H7 (cell line): ENCODE measurements at places on chromosomes 3 and 15. TPM values are rescaled to one million over a fixed set of nuclear protein-coding genes. Genes with fewer than 3 reads are reported as not detected.
A peak's percentile ranks its signal among the peaks of the same experiment; 100 is the strongest.

ADAMTS17 gene
- total RNA-seq, result 0.55 and 2.3 TPM in 2 replicates

C2CD4A gene
- total RNA-seq, result not detected in 2 replicates

DNA sequence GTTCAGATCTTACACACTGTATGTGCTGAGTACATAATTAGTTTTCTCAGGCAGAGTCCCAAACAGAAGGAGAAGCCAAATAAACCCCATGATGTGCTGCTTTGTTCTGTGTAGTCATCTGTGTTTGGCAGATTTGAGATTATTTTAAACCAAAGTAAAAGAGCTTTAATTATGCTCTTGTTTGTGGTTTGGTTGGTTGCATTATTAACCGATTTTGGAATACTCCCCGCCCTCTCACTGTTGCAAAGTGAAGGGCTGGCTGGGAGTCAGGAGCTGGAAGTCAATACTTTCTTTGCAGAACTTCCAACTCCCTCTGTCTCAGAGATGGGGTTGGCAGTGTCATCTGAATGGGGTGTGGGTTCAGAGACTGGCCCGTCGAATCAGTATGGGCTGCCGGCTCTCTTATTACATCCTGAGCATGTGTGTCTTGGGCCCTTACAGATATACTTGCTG is 34.4 kb downstream of the SLCO3A1 start:
- DNase-seq, result no peak

- DNase-seq, result no peak
Measured at GRCh38 chr15:72751751-72752455, 31.7 kb downstream of the ADPGK start.

DNA sequence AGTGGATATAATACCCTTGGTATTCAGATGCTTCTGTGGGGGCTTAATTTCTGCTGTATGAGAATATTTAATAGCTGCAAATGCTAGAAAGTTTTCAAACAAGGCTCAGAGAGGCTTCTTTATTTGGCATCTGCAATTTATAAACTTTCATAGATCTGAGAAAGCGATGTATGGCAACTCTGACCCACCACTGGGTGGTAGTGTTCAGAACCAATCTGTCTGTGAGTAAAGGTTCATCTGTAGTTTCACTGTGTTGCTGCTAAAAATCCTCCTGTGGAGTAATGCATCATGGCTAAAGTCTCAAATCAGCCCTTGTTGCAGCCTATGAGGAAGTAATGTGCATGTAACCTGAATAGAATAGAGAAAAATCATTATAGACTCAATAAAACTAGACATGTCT is 47.4 kb downstream of the CLSTN2 start:
- DNase-seq, result peak; percentile 47

DNA sequence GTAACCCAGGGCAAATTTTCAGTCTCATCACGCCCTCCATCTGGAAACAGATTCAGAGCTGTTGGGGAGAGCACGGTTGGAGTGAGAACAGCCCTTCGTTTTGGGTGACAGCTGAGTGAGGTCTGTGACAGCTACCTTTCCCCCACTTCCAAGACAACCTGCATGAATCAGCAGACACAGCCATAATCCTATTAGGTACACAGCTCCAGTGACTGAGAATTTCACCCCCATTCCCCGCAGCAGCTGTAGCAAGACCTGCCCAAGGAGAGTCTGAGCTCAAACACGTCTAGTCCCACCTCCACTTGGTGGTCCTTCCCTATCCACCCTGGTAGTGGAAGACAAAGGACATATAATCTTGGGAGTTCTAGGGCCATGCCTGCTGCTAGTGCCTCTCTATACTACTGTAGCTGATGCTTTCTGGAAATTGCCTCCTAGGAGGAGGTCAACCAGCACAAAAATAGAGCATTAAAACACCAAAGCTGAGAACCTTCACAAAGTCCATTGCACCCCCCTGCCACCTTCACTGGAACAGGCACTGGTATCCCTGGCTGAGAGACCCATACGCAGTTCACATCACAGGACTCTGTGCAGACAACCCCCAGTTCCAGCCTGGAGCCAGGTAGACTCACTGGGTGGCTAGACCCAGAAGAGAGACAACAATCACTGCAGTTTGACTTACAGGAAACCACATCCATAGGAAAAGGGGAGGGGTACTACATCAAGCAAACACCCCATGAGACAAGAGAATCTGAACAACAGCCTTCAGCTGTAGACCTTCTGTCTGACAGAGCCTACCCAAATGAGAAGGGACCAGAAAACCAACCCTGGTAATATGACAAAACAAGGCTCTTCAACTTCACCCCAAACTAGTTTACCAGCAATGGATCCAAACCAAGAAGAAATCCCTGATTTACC is 448.6 kb upstream of the CBLB start:
- no peak for DNase-seq

DNA sequence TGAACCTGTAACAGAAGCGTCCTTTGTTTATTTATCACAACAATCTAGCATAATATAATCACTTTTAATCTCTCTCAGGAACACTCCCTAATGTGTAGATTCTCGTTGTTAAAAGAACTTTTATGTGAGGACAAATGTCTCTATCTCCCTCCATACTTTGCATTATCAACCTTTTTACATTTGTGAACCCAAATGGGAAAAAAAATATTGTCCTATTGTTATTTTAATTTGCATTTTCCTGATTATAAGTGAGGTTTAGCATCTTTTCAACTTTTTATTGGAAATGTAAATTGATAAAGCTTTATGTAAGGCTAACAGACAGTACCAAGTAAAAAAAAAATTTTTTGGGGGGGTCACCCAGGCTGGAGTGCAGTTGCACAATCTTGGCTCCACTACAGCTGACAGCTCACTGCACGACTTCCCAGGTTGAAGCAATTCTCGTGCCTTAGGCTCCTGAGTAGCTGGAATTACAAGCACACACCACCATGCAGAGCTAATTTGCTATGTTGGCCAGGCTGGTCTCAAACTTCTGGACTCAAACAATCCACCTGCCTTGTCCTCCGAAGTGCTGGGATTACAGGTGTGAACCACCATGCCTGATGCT is 33.0 kb upstream of the DENND4A start:
- DNase-seq, result no peak

GRCh38 chr3:122964811-122965210 is 62.8 kb downstream of the SEMA5B start:
- DNase-seq, result no peak

DNA sequence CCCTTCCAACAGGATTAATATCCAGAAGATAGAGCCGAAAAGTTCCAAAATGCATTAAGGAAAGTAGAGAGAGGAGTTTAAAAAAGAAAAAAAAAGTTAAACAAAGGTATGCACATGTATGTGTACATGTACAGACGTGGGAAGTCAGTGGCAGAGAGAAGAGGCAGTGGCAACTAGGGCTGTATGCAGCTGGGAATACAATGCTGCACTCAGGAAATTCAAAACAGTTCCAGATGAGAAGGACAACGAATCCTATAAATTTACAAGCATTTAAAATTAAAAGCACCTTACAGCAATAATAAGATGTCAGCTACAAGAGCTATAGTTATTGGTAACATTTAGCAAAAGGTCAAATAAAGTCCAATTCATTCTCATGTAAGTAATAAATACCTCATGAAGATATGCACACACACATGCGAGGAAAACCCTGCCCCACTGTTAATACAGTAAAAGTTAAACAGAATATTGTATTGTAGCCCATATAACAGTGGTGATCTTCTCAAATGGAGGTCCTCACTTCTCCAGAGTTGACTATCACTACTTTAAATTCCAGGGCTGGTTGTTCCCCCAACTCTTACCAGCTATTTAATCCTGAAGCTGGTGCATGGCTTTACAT is 18.2 kb downstream of the MRPL3 start:
- no peak for DNase-seq

GRCh38 chr3:126607214-126607908 is 47.6 kb downstream of the TXNRD3 start:
- no peak for DNase-seq

CAPN3 gene
- not detected in 2 replicates for total RNA-seq

DNA sequence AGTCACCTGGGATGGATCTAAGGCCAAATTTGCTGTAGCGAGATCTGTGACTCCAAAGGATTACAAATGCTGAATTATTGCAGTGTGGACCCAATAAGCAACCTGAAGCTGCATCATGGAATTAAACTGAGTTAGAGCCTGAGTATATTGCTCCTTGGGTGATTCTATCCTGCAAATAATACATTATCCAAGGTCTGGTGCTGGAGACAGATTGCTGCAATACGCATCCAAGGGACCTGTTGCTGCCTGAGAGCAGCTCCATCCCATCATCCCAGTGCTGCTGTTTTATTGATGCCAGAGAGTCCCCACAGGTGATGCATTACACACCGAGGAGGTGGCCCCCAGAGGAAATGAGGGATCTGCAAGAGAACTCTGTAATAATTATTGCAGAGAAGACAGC is 31.6 kb upstream of the PCSK6 start:
- peak; percentile 2 for DNase-seq

- DNase-seq, result peak; percentile 91
Measured at GRCh38 chr3:50340448-50341329, at the start of gene RASSF1. TSS of gene RASSF1 (minus strand) at chr3:50340836. CDS start at chr3:50340805, 31 bp downstream.

- no peak for DNase-seq
Measured at GRCh38 chr3:170256597-170256996, 34.4 kb downstream of the PRKCI start.

ADAMTS7 gene
- 14.3 and 20.2 TPM in 2 replicates for total RNA-seq

ACVR2B gene
- total RNA-seq, result 39.0 and 53.1 TPM in 2 replicates

- DNase-seq, result peak; percentile 35
Measured at GRCh38 chr3:142148044-142148791, 1.1 kb downstream of the TFDP2 start.

KPNA4 gene
- 23.4 and 26.8 TPM in 2 replicates for total RNA-seq

GRCh38 chr15:52498706-52499105 is 30.0 kb downstream of the MYO5A start:
- no peak for DNase-seq

MELTF gene
- 3.5 and 4.8 TPM in 2 replicates for total RNA-seq

DNA sequence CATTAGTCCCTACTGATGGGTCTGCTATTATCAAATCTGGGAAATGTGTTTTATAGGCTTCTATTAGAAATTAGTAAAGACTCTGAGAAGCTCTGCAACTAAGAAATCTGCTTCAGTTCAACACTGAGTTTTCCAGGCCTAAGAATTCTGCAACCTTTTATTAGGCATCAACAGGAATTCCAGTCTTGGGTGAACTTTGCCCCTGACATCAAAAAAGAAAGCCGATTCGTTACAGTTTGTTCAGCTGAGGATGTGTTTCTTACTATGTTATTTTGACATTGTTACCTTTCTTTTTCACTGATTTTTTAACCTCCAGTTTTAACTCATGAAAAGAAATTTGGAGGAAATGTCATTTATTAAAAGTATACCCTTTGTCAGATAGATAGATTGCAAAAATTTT is 131.5 kb upstream of the KCNH8 start:
- no peak for DNase-seq

- DNase-seq, result no peak
Measured at GRCh38 chr3:53337167-53337940, 10.0 kb downstream of the DCP1A start.

GRCh38 chr15:39898317-39898716 is 21.7 kb downstream of the GPR176 start:
- DNase-seq, result no peak

ZNF662 gene
- not detected in 2 replicates for total RNA-seq

DNA sequence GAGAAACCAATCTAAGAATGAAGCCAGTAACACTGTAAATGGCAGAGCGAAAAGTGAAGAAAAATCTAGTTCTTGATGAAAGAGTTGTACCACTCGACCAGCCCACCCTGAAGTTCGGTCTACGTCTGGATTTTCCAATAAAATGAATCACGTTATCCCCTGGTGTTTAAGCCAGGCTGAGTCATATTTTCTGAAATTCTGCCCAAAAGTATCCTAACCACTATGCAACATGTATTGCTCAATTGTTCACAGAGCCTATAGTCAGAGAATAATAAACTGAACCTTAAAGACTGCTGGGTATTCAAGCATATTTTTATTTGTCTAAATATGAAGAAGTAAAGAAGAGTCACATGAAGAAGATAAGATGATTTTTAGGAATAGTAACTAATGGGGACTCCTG is 245.7 kb downstream of the FGF12 start:
- no peak for DNase-seq

- DNase-seq, result no peak
Measured at GRCh38 chr3:38154625-38155255, 10.6 kb upstream of the OXSR1 start.

DNA sequence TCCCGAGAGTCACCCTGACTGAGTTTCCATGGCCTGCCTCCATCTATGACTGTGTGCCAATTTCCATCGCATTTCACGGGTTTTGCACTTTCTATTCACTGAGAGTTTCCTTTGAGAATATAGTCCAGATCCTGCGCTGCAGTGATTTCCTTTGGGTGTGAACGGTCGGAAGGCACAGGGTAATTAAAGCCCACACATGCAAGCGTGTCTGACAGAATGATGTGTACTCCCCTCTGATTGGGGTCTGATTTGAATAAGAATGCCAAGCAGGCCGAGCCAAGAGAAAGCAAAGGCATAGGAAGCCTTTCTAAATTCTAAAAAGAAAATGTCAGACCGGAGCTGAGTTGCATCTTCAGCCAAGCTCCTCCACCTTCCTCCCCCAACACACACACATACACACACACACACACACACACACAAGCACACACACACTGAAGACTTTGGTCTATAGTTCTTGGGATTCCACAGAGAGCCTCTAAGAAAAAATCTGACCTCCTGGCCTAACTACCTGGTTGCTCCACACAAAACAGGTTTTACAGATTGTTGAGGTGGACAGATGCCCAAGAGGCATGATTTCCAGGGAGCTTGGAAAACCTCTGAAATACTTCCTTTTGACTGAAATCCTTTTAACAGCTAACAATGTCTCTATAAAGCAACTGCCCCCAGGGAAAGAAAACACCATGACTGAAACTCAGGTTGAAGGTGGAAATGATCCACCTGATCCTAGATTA is 59.7 kb upstream of the LRRN1 start:
- DNase-seq, result peak; percentile 12

MYRIP gene
- total RNA-seq, result 4.0 and 7.8 TPM in 2 replicates

- no peak for DNase-seq
Measured at GRCh38 chr15:42359249-42359648, at the start of gene CAPN3. TSS of gene CAPN3 (plus strand) at chr15:42359501. CDS start at chr15:42359806, 305 bp downstream.

GRCh38 chr15:95760508-95760907 is 570.0 kb upstream of the NR2F2 start:
- peak; percentile 19 for DNase-seq

GRCh38 chr3:63390710-63391230 is 112.7 kb downstream of the SYNPR start:
- no peak for DNase-seq

DNA sequence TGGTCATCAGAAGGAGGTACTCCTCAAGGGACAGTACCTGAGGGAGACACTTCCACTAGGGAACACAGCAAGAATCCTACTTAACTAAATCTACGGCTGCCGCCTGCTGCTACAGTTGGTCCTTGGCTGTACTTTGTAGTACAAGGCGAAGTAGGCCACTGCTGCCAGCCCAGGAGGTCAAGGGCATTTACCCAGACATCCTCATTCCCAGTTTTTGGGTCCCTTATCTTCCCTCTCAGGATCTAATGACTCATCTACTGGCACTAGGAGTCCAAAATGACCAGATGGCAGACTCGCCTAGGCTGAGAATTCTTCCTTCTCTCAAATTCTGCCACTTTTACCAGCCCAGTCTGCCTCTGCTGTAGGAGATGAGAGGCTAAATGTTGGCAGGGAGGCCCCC is 27.1 kb upstream of the LAMP3 start:
- no peak for DNase-seq

TMEM87A gene
- 25.2 and 29.8 TPM in 2 replicates for total RNA-seq
